Stimulated activated CD4-positive, alpha-beta T cell treated with anti-CD3 and anti-CD28 coated beads, TNF-alpha, amount 100 ng/mL, for 24 hours (primary cell): ENCODE measurements at places on chromosomes 4 and X.

DNA sequence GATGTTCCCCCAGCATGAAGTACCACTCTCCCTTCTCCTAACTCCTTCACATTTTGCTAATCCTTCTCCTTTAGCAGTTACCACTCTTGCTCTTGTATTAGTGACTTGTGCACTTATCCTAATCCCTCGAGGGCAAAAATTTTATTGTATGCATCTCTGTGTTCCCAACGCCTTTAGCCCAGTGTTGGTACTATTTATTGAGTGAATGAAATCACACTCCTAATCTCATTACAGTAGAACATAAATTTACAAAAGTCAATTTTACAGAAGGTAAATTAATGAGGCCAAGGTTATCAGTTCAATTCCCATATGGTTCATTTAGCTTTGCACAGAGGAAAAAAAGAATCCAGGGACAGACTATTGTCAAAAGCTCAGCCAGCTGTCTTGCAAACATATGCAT is 178.4 kb downstream of the NR3C2 start:
- DNase-seq, result no peak

GRCh38 chr4:6354119-6354518 is 84.5 kb downstream of the WFS1 start:
- no peak for DNase-seq

DNA sequence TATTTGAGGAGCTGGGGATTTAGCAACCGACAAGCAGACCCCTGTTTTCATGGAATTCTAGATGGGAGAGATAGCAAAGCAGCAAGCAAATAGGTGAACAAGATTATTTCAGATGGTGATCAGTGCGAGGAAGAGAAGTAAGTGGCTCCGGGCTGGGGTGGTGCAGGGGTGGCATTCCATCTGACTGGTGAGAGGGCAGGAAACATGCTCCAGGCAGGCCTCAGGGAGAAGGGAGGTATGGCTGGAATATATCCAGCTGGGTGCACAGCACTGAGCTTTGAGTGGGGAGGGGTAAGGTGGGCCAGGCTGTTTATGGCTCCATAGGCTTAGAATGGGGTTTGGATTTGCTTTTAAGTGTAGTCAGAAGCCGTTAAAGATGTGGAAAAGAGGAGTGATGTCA is 21.2 kb downstream of the PTTG2 start:
- no peak for DNase-seq

GRCh38 chr4:8554555-8555100 is 25.6 kb upstream of the GPR78 start:
- no peak for DNase-seq

GRCh38 chr4:185945252-185945651 is 123.7 kb upstream of the TLR3 start:
- DNase-seq, result no peak

DNA sequence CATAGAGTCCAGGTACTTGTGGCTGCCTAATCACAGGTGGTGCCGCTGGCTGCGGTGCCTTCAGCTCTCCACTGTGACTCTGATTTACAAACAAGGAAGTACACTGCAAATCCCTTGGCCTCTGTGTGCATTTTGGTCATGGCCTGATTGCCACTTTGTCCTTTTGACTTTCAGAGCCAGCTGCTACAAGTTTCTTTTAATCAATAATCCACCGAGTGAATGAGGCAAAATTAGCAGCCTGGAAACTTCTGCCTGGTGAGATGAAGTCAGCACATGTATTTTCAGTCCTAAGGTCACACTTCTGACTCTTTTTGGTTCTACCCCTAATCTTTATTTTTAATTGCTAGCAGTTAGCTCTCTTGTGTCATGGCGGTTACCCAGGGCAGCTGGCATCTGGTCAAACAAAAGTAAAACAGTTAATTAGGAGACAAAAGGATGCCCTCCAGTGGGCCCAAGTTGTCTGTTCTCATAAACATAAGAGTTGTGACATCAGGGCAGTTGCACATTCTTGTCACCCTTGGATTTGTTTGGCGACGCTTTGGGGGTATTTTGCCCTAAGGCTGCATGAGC is 62.3 kb upstream of the LNX1 start:
- no peak for DNase-seq

GRCh38 chrX:150642423-150642822 is 50.8 kb upstream of the MTMR1 start:
- DNase-seq, result no peak

GRCh38 chrX:92247076-92247475 is 467.9 kb downstream of the PCDH11X start:
- no peak for DNase-seq
